ENCODE measurements at places on chromosomes 7 and 10.

DNA sequence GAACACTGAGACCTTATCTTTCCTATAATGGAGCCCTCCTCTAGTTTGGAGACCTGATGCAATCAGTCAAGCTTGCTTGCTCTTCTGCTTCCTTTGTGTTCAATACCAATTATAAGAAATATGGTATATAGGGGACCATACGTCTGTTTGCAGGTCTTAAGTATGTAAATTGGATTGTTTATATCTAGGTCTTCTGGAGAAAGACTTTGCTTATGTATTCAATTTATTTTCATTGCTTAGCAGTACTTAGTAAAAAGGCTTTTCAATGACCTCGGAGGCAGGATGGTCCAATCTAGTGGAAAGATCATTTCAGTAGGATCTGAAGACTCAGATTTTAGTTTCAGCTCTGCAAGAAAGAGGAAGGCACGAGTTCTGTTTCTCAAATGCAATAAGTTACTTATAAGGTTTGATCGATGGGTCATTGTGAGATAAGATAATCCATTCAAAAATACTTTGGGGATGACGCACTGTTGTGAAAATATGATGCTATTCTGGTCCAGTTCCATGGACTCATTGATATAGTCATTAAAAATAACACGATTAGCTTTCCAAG is 571.6 kb downstream of the SH2D4B start:
- DNase-seq, result no peak

- DNase-seq, result no peak
These were observed 51.0 kb upstream of the NAMPT start for GRCh38 chr7:106335814-106336213.

- no peak for DNase-seq
These were observed 45.4 kb downstream of the ASB13 start for GRCh38 chr10:5620966-5621365.

DNA sequence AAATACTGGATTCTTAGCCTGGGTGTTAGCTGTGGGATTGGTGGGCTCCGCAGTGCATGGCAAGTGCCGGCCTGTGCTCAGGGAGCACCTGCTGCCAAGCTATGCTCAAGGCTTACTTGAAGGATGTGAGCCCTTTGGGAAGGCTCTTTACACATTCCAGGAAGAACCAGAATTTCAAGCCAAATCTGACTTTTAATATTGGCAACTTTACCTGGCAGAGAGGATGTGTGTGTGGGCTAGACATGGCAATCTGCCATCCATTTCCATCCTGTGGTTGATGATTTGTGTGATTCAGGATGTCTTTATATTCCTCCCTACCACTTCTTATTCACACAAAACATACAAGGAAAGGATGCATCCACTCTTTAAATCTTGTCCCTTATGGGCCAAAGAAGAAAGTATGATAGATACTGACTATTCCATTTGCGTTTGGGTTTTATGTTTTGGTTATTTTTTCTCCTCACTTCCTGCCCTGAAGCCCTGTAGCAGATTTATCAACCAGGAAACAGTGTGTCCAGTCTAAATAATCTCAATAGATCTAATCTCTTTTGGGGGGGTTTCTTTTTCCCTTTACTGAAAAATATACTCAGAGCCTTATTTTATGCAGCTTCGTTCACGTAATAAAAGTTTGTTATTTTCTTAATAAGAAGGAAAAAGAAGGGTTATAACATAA is 247.1 kb downstream of the COBL start:
- DNase-seq, result peak; percentile 13

- no peak for DNase-seq
These were observed 59.0 kb downstream of the ADCYAP1R1 start for GRCh38 chr7:31111109-31111451.

GRCh38 chr10:119341459-119342301 is 134.3 kb downstream of the GRK5 start:
- peak; percentile 65 for DNase-seq

DNA sequence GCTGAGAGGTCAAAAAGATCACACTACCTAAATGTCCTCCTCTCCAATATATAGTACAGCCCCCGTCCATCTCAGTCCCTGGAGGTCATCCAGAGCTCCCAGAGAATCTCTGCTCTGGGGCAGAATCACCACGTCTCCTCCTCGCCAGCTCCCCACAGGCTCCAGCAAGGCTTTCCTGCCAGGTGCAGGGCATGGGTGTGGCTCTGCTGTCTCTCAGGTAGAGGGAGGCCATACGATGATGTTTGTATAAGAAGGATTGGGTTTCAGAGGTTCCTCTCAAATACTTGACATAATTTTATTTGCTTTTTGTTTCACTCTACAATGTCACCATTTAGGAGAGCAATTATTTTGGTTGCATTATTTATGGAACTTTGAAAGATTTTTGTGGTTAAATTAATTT is 98.3 kb upstream of the PRSS58 start:
- no peak for DNase-seq

DNA sequence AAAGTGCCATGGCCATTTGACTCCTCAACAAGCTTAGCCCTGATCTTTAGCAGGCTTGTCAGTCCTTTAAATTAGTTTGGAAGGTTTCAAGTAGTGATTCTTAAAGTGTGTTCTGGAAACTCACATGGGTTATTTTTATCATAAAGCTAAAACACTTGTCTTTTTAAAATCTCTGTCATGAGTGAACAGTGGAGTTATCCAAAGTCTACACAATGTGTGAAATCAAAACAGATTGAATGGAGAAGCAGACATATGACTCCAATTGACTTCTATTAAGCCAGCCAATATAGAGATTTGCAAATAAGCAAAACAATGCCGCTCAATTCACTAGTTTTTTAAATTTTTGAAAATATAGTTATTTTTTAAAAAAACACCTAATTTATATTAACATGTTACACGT is 53.3 kb upstream of the SORCS3 start:
- no peak for DNase-seq

GRCh38 chr10:8581521-8582225 is 527.2 kb downstream of the GATA3 start:
- DNase-seq, result no peak

DNA sequence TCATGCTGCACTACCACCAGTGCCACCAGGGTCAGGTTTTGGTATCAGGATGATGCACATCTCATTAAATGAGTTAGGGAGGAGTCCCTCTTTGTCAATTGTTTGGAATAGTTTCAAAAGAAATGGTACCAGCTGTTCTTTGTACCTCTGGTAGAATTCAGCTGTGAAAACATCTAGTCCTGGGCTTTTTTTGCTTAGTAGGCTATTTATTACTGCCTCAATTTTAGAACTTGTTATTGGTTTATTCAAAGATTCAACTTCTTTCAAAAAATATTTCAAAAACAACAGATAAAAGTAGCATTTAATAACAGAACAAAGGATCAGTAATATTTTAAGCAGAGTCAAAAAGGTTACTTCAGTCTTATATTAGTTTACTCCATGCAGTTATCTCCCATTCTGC is 6.4 kb upstream of the ZNF716 start:
- no peak for DNase-seq

DNA sequence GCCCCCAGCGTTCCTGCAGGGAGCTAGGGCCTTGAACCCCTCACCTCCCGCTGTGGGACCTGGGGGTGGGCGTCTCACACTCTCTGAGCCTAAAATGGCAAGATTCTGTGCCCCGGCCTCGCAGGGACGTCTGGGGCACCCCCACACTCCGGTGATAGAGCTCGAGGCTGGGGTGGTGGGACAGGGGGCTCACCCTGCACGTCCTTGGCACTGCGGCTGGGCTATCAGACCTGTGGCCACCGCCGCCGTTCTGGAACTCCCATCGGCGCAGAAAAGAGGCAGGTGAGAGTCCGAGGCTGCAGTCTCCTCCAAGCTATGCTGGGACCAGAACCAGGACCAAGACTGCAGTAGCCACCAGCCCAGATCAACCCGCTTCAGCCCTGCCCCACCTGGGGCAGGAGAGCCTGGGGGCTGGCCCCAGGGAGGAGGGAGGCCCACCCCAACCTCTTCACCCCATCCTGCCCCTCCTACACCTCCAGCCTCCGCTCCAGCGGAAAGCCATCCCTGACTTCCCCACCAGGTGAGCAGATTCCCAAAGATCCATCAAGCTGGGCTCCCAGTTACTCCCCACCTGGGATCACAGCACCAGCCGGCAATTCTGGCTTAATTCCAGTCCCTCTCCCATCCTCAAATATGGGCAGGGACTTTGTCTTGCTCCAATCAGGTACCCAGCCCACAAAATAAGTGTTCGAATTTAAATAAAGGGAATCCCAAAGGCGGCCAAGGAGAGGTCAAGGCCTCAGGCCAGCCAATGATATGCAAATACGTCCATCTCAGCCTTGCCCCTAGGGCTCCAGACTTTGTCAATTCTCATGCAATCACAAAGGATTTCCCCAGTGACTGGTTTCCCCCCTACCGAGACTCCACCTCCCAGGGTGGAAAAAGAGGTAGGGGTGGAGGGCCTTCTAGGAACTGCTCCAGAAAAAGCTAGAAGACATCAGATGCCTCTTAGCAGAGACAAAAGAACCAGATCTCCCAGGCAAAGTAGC is 16.4 kb downstream of the TNRC18 start:
- DNase-seq, result peak; percentile 31

GRCh38 chr10:101215397-101216206 is 13.7 kb downstream of the LBX1 start:
- DNase-seq, result no peak

DNA sequence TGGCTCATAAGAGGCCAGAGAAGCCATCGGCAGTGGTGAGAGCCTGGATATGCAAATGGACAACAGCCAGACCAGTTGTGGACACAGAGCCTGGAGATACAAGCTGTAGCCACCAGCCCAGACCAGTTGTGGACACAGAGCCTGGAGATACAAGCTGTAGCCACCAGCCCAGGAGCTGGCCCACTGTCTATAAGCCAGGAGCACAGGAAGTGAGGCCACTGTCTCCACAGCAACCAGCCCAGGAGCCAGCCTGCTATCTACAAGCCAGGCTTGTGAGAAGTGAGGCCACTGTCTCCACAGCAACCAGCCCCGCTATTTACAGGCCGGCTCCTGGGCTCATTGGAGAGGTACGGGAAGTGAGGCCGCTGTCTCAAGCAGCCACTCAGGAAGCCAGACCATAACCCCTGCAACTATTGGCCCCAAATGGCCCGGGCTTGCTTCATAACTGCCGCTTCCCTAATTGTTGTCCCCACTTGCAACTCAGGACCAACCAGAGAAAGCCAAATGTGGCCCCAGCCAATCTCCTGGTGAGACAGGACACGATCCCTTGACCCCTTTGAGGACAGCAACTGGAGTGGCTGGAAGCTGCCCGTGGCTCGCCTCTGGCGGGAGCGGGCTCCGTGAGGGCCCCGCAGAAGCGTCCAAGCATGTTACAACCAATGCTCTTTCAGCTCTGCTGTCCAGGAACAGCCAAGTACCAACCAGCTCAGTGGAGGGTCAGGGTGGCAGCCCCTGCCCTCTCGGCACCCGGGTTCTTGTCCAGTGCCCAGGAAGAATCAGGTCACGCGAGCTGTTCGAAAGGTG is 44.1 kb upstream of the CNPY1 start:
- DNase-seq, result no peak

GRCh38 chr7:12508554-12508953 is 62.0 kb upstream of the SCIN start:
- no peak for DNase-seq

DNA sequence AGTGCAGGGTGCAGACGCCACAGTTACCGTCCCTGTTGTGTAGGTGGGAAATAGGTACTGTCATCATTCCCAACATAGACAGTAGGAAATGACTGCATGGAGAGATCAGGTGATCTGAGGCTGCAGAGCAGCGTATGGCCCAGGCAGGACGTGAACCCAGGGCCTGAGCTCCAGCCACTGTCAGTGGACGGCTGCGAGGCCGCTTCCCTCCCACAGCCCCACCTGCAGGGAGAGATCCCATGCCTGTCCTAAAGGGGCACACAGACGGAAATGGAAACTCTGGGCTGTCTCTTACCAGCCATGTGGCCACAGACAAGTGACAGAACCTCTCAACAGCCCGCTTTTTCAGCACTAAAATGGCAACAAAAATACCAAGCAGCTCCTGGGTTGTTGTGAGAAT is 44.5 kb upstream of the MNX1 start:
- no peak for DNase-seq

- DNase-seq, result no peak
These were observed 823.5 kb upstream of the POM121L12 start for GRCh38 chr7:52211930-52212329.

GRCh38 chr10:72794260-72794659 is 99.3 kb upstream of the OIT3 start:
- DNase-seq, result peak; percentile 40

DNA sequence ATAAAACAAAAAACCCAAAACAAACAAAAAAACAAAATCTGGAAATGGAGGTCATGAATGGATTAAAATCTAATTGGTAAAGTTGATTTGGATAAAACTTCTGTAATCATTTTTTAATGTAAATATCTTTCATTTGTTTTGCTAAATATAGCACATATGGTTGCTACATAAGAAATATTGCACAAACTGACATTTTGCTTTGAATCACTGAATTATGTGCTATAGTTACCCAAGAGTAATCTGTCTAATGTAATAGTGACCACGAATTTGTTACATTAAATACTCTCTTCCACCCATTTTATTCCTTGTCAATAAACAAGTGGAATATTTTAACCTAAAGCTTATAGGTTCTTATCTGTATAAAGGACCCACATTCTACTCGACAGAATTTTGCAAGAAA is 6.2 kb downstream of the CFAP58 start:
- no peak for DNase-seq

- no peak for DNase-seq
These were observed 146.7 kb downstream of the GRM3 start for GRCh38 chr7:86790383-86790782.

GRCh38 chr10:124198125-124198501 is 104.7 kb upstream of the CHST15 start:
- no peak for DNase-seq

GRCh38 chr10:8424555-8425211 is 370.2 kb downstream of the GATA3 start:
- no peak for DNase-seq

- DNase-seq, result no peak
These were observed 140.5 kb downstream of the LRRC4 start for GRCh38 chr7:127890726-127891125.

GRCh38 chr7:142380069-142380468 is 122.2 kb upstream of the PRSS58 start:
- DNase-seq, result no peak

GRCh38 chr10:80498078-80498832 is 39.4 kb upstream of the SH2D4B start:
- no peak for DNase-seq
